ENCODE measurements at places on chromosomes 7 and 10.

DNA sequence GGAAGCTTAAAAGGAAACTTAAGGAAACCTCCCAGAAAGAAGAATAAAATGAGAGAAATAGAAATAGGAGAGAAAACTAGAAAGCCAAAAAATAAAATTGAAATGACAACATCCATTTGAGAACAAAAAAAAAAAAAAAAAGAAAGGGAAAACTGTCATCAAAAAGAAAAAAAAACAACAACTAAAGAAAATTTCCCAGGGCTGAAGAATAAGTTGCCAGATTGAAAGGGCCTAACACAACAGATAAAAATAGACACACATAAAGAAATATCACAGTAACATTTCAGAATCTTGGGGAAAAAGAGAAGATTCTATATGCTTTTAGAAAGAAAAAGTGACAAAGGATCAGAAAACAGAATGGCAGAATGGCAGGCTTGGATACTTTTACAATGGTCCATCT lies 157.1 kb downstream of the JMJD1C start:
- no peak for DNase-seq

DNA sequence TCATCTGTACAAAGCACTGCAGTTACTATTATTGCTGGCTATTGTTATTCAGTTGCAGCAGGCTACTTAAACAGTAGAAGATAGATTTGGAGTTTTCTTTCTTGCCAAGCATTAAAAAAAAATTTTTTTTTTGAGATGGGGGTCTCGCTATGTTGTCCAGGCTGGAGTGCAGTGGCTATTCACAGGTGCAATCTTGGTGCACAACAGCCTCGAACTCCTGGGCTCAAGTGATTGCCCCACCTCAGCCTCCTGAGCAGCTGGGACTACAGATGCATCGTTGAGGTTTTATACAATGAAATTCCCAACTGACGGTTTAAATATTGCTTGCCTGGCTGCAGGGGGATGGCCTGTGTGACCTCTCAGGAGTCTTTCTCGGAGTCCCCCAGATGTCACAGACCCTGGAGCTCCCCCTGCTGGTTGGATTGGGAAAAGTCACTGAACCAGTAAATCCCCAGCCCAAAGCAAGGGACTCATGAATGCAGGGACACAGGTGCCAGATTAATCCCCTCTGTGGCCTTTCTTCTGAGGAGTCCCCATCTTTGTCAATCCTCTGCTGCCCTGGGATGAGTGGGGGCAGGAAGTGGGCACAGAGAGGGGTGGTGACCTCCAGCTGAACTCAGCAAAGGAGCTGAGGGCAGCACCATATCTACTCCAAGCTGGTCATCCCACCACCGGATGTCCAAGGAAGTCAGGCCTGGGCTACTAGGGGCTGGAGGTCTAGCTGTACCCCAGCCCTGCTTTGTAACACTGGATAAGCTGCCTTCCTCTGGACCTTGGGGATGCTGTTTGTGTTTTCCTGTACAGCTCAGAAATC lies 149.6 kb downstream of the C10orf105 start:
- peak; percentile 63 for DNase-seq

DNA sequence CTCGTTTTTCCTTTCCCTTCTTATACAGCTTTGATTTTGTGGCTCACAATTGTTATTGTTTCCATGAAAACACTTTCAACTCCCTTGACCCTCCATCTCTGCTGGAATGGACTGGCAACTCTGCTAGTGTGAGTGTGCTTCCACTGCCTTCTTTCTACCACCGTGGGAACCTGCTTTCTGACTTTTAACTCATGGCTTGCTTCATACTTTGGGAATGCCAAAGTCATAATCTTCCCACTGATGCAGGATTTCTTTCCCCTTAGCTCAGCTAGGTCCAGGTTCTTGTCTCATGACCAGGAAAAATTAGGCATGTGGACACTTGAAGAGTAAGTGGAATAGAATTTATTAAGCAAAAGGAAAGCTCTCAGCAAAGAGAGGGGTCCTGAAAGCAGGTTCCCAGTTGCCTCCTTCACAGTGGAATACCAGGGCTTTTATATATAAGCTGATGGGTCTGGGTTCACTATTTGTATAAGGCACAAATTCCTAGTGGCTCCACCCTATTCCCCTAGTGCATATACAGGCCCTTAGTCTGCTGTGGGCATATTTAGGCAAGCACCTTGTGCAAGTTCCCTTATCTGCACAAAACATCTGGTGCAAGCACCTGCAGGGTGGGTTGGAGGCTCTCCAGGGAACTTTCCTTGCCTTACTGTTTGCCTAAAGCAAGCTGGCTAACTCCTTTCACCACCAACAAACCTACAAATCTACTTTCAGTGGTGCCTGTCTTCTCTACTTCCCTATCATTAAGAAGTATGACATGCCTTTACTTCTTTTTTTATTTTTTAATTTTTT lies 119.5 kb downstream of the CFAP58 start:
- DNase-seq, result no peak

GRCh38 chr10:73887294-73888039 lies 13.1 kb upstream of the CAMK2G start:
- no peak for DNase-seq

GRCh38 chr7:151875942-151876898 lies 695 bp downstream of the PRKAG2 start:
- DNase-seq, result peak; percentile 59

DNA sequence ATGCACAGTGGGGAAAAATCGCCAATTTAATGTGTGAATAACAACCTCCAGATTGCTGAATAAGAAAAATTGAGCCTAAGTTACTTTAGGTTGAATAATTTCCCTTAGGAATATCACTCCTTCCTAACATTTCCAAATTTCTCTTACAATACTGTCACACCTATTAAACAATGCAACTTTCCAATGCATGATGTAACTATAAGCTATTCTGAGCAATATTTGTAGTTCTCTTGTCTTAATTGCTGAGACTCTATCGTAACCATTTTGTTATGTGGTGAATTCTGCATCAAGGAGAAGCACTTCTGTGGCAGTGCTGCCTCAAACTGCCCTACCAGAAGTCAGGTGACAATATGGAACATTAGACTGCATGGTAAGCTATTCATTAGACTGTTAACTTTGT lies 386.7 kb upstream of the LRRN3 start:
- no peak for DNase-seq

DNA sequence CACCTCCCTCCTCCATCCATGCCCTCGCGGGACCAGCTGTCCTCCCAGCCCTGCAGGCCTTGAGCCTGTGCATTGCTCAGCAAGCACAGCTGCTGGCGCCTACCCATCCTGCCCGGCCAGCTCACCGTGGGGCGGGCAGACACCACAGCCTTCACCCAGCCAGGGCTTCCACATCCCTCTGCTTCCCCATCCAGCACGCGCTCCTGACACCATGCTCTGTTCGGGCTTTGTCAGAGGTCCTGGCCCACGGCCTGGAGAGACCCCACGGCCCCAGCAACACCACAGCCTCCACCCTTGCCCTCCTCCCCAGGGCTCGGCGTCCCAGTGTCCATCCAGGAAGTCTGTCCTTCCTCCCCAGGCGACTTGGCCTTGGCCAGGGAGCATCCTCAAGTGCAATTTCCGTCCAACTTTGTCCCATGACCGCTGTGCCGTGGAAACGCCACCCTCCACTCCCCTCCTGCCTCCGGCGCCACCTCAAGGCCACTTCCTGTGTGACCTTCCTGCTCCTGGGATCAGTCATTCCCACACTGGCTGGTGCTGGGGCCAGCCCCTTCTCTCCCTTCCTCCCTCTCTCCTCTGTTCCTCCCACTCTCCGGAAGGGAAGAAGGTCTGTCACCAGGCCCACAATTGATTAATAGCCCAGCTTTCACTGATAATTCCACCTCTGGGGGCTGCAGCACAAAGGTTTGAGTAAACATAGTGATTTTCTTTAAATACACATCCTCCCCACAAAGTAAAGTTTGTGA lies 71.5 kb upstream of the SMNDC1 start:
- DNase-seq, result no peak

DNA sequence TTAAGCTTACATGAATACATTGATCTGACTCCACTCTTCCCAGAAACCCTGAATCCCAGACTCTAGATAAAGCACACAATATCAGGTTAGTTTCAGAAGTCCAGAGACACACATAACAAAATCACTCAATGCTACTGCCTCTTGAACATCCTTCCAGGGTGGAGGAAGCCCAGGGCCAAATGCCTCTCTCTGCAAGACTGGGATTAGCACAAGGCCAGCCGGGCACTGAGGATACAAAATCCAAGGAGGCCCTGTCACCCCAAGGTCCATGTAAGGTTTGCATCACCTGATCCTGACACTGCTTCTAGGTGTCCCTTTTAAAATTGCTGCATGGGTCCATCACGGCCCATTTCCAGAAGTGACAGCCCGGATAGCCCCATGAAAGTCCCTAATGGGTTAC lies 2.6 kb upstream of the PLXNA4 start:
- no peak for DNase-seq

GRCh38 chr10:53477313-53477675 lies 704.7 kb upstream of the MBL2 start:
- DNase-seq, result no peak

GRCh38 chr7:39645482-39646407 lies 22.4 kb downstream of the RALA start:
- no peak for DNase-seq

DNA sequence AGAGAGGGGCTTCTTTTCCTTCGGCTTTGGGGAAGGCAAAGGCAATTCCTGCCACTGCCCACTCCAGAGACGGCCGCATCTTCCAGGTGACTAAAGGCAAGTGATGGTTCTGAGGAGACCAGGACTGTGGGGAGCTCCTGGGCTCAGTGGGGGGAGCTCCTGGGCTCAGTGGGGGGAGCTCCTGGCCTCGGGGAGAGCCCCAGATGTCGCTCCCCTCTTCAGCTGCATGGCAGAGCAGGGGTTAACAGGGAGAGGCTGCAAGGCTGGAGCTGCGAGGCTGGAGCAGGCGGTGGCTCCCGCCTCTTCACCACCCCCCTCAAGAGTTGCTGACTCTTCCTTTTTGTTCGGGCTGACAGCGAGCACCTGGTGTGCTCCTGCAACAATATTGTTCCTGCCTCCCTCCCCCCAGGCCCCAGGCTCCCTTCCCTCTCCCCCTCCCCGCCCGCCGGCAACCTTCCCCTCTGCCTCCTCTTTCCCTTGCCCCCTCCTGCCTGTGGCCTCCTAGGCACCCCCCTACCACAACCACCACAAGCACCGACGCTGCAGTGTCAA lies 56.3 kb upstream of the LBX1 start:
- no peak for DNase-seq

GRCh38 chr10:72649291-72649690 lies 23.4 kb upstream of the MICU1 start:
- DNase-seq, result no peak

DNA sequence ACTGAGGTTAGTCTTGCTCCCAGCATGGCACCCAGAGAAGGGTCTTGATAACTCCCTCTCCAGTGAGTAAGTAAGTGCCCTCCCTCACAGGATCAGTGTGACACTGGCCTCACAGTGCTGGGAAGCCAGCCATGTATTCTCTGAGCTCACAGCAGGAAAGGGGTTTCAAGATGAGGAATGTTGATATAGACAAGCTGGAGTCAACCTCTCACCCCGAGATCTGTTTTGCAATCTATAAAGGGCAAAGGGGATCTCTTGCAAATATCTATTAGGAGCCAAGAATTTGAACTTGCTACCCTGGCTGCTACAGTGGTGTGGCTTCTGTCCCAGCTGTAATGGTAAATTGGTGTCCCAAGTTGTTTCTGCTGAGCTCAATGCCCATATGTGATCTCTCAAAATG lies 70.2 kb upstream of the ADAM12 start:
- no peak for DNase-seq
